ENCODE measurements at places on chromosomes 3 and 15. TPM values are rescaled to one million over a fixed set of nuclear protein-coding genes. Genes with fewer than 3 reads are reported as not detected.

The PXK gene
- 3.4 TPM for total RNA-seq

The CORO2B gene
- total RNA-seq, result 3.2 TPM

GRCh38 chr15:64343841-64344240 is 12.1 kb downstream of the CSNK1G1 start:
- no peaks in the 10 kb centered on the region for H3K4me1 ChIP-seq
- H3K27ac ChIP-seq, result no peak overlapping the region
- DNase-seq, result no peak
- no peak overlapping the region for H3K4me3 ChIP-seq
- H3K27me3 ChIP-seq, result no peaks in the 10 kb centered on the region

GRCh38 chr3:52359116-52359855 is 43.2 kb downstream of the DNAH1 start:
- DNase-seq, result no peak
- H3K27me3 ChIP-seq, result no peaks in the 10 kb centered on the region
- no peaks in the 10 kb centered on the region for H3K36me3 ChIP-seq
- no peak overlapping the region for H3K27ac ChIP-seq
- H3K4me3 ChIP-seq, result no peak overlapping the region

GRCh38 chr15:89751748-89752147 is 699 bp upstream of the MESP1 start:
- H3K27me3 ChIP-seq, result peaks cover 42% of the 10 kb centered on the region
- no peaks in the 10 kb centered on the region for H3K36me3 ChIP-seq
- H3K4me1 ChIP-seq, result no peaks in the 10 kb centered on the region

DNA sequence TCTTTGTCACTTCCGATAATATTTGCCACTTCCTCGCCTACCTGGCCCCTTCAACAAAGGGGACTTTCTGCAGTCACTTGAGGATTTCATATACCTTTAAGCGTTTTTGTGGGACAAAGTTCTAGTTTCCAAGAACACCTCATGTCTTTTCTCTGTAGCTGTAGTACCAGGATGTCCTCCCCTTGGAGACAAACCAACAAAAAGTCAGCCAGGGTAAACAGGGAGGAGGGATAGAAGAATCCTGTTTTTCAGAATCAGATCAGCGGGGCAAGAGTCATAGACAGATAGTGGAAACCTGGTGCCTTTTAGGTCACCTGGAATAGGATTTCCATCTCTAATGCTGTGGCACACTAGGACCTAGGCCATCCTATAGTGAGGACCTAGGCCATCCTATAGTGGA is 4.5 kb downstream of the LRRC3B start:
- no peak overlapping the region for H3K27ac ChIP-seq
- no peak overlapping the region for H3K4me3 ChIP-seq
- H3K27me3 ChIP-seq, result peaks cover 46% of the 10 kb centered on the region
- no peaks in the 10 kb centered on the region for H3K36me3 ChIP-seq
- peaks cover 2% of the 10 kb centered on the region for H3K4me1 ChIP-seq

Data from H9 (cell line).